ENCODE measurements at places on chromosomes 11 and 22.

DNA sequence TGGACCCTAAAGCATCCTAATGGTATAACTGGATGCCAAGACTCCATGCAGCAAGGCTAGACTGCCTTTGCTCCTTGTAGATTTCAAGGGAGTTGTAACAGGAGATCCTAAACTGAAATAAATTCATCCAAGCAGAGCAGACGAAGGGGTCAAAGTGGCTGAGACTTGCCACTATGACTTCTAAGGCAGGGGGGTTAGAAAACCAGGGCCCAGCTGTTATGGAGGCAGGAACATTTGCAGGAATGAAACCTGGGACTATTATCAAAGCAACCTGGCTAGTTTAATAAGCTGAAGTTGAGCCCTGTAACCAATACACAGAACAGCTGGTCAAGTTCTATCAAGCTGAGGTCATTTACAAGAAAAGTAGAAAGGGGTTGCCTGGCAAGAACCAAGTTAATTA, 122.2 kb upstream of the TRPC6 start:
- DNase-seq, result no peak

DNA sequence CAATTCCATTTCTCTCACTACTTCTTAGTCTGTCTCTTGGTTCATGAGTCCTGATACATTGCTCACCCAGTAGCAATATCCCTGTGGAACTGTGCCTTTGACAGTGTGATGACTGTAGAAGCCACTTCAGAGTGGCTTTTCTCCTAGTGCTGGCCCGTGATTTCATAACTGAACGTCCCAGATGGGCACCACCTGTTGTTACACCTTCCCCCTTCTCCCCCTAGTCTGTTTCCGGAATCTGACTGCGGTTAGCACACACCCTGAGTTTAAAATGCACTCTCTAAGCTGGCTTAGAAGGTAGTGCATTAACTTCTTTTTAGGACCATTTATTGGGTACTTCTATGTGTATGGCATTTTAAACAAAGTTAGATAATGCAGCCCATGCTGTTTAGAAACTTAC, 83.0 kb downstream of the ALX4 start:
- DNase-seq, result no peak

GRCh38 chr11:35621620-35622019, 3.4 kb downstream of the FJX1 start:
- DNase-seq, result no peak

DNA sequence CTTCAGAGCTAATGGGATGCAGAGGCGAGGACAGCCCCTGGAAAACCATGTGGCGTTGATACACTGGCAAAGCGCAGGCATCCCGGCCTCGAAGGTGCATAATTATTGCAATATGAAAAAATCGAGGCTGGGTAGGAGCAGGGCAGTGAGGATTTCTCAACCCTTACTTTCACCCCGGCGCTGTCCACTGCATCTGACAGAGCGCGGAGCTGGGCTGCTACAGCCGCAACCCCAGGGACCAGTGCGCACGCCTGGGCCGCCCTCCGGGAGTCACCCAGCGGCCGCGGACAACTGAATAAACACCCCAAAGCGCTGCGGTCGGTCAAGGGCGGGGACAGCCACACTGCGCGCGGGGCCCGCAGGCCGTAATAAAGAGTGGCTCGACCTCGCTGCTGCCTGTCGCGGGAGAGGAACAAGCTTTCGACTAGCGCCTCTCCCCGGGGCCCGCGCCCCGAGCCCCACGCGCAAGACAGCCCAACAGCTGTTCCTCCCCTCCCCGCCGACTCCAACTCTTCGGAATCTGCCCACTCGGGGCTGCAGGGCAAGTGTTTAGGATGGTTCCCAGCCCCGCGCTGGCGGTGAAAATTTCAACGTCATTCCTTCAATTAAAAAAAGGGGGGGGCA, 3.6 kb upstream of the WT1 start:
- no peak for DNase-seq

- DNase-seq, result no peak
Measured at GRCh38 chr22:45125188-45125587, 38.5 kb upstream of the NUP50 start.

DNA sequence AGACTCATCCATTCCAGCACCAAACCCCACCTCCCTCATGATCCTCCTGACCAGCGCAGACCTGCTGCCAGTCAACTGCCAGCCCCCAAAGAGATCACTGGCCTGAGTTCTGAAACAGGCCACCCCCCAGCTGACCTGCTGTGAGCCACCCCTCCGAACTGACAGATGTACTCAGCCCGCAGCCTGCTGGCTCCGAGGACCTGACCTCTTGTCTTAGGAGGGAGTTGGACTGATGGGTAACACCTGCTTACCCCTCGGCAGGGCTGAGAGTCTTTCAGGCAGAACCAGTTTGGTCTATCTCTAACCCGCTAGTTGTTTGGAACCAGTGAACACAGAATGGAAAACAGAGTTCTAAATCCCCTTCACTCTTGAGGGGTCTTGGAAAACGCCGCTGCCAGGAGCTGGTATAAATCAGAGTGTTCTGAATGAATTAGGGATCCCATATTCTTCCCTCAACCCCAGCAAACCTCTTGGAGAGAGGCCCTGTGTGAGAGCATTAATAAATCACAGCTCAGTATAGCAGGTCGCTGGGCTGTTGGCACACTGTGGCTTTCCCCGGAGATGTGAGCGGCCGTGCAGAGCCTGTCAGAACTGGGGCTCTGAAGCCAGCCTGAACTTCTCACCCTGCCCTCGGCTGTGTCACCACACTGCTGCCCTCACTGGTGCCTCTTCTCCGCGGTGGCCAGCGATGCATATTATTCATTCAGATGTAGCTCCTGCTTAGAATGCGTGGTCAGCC, 165.1 kb upstream of the NCAM1 start:
- no peak for DNase-seq

DNA sequence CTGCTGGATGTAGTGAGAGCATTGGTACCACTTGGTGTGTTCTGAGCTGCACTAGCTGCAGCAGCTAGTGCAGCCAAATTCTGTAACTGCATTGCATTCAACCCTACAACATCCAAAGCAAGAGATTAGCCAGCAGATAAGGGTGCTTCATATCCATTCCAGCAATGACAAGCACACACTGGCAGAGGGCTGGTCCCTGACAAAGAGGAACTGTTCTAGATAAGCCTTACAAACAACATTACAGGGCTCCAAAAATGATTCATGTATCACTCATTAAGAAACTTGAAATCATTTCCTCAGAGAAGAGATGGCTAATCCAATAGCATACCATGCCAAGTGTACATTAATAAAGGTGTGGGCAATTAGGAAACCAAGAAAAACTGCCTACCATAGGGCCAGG, 28.4 kb upstream of the RAPSN start:
- no peak for DNase-seq

GRCh38 chr11:101867951-101868350, 46.9 kb upstream of the CEP126 start:
- no peak for DNase-seq
